SIG-M5 (cell line): ENCODE measurements at places on chromosomes 6 and 20.

DNA sequence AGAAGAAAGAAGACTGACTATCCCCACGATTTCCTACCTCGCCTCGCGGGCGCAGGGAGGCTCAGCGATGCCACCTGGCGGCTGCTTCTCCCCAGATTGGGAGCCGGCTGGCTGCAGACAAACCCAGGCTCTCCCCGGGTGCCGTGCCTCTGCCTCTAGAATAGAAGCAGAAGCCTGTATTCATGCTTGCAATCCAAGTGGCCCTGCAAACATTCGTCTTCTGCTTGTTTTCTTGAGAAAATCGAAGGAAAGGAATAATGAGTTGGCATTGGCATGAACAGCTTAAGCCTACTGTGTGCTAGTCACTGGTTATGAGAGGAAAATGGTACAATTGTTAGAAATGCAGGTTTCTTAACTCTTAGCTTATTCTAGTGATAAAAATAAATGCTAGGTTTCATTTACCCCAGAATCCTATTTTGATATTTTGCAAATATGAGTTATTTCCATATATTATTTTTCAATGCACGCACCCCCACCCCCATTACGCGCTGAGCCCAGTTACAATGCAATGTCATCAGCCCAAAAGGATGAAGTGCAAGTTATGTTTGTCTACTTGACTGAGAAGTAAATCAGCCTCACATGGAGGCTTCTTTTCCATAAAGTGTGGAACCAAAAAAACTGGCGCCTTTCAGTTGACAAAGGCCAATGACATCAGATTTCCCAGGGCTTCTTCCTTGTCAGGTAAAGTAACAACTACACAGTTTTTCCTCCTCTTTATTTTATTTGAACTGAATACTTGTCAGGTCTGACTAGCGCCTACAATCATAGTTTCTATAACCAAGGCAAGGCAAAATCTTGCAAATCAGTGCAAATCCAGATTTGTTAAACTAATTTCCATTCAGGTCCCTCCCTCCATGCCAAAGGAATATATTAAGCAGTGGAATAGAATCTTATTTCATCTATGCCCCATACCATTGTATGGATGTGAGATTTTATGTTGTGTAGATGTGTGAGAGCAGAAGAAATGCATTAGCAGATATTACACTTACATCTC is 3.9 kb upstream of the SOX4 start:
- no peak for DNase-seq

DNA sequence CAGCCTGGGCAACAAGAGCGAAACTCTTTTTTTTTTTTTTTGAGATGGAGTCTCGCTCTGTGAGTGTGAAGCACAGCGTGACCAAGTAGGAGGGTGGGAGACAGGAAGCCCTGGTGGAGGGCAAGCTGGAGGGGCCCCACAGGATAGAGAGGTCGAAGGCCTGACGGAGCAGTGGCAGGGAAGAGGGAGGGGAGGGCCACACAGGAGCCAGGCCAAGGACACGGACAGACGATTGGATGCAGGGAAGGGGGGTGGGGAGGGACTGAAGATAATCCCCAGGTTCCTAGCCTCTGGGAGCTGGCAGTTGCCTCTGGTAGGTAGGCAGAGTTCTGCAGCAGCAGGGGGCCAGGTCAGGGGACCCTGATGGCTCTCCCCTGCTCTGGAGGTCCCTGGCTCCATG is 10.8 kb upstream of the GUCA1A start:
- no peak for DNase-seq

- no peak for DNase-seq
Measured at GRCh38 chr20:7540923-7541322, 399.3 kb downstream of the HAO1 start.

DNA sequence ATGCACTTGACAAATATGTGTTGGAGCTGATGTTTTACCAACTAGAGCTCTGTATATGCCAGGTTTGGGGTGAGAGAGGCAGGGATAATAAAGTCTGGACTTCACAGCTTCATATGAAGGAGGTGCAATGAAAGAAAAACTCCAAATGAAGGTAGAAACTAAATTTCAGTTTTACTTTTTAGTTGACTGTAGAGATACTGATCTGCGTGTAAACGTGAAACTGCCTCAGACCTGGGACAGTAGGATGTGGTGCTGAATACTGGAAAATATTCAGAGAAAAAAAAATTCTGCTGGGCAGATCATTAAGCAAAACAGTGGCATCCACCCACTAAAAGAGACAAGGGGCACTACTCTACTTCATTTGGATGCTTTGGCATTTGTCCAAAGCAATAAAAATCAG is 94.5 kb downstream of the BACH2 start:
- DNase-seq: no peak

- no peak for DNase-seq
Measured at GRCh38 chr20:56299362-56299761, 50.8 kb downstream of the MC3R start.

DNA sequence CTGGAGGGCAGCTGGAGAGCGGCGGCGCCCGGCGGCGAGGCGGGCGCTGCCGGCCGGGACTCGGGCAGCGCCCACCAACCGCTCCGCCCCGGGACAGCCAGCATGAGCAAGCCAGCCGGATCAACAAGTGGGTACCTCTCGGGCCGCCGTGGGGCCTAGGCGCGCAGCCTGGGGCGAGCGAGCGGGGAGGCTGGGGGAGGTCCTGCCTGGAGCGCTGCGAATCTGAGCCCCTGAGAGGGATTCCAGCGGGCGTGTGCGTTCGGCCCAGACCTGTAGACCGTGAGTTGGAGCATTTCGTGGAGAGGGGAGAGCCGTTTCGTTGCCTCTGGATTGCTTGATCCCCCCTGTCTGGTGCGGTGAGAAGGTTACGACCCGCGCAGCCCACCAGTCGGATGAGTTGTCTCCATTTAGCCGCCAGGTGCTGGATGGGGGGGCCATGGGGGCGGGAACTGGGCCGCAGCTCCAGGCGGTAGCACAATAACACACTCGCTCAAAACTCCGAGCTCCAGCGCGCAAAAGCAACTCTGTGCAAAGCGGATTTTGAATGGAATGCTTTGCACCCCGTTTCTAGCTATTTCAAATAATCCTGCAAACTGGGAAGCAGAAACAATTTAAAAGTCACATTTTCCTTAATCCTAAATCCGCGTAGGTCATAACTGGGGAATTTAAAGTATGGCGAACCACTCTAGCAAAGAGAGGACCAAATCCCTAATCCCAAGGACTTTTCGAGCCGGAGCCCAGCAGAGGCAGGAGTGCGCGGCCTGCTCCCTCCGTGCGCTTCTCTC is 1.0 kb downstream of the NR2E1 start:
- DNase-seq: no peak

GRCh38 chr6:163588220-163588919 is 173.9 kb downstream of the QKI start:
- DNase-seq: no peak

- no peak for DNase-seq
Measured at GRCh38 chr6:166540631-166541331, 45.7 kb downstream of the RAMACL start.

DNA sequence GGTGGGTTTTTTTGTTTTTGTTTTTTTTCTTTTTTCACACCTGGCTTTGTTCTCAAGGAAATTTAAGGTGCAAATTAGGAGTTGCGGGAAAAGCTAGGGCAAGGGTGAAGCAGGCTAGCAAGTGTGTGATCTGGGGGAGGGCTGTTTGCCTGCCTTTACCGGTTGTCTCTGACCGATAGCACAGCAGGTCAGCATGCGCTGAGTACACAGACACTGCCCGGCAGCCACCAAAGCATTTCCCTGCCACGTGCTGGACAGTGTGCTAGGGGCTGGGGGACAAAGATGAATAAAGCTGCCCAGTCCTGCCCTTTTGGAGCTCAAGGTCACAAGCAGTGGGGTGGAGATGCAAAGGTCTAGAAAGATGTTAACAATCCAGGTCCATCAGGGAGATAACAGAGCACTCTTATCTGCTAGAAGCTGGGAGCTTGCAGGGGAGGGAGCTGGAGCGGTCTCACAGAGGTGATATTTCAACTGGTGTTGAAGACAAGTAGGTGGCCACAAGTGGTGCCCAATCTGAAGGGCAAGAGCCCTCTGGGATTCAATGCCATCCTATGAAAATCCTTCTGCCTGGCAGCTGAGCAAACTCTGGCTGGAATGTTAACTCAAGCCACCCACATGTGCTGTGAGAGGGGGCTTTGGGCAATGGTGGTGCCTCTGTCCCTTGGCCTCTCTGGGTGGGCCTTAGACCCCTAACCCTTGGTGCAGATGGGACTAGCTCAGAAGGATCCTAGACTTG is 24.5 kb downstream of the TTBK1 start:
- no peak for DNase-seq

GRCh38 chr6:140537211-140537610 is 1162.8 kb upstream of the CITED2 start:
- no peak for DNase-seq

DNA sequence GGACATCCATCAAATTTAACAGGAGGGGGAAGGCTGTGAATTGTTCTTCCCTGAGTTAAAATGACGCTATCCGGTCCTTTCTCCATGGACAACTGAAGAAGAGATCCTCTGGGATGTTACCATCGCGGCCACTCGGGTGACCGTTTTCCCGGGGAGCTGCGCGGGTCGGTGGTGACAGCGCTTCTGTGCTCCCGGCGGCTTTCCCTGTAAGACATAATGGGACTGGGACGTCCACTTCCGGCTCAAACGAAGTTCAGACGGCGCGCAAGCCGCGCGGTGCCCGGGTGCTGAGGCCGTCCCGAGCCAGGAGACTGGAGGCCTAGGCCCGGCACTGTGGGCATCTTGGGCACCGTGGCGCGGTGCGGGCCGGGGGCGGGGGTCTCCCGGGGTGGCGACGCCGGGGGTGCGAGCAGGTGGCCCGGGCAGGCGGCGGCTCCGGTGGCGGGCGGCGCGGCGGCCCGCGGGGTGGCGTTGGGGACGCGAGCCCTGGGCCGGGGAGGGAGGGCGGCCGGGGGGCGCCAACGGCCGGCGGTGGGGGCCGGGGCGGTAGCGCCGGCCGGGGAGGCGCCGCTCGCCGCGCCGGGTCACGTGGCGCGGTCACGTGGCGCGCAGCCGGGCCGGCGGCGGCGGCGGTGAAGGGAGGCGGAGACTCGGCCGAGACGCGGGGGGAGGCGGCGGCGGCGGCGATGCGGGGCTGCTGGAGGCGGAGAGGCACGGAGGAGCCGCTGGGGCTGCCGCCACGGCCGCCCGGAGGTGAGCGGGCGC is 63.6 kb downstream of the GTF2H5 start:
- DNase-seq: no peak

DNA sequence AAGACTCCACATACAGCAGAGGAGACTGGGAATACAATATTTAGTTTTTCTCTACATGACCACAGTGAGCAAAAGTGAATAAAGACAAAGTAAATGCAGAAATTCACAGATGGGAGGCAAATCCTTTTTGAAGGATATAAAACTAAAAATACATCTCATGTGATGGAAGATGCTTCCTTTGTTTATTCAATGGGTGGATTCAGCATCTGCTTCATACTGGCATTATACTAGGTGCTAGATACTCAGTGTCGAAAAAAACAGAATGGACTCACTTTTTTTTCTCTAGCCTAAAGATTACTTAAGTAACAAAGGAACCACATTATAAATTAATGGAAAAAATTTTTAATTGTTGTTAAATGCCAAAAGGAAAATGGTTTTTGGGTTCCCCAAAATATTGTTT is 216.2 kb downstream of the TRDN start:
- no peak for DNase-seq

DNA sequence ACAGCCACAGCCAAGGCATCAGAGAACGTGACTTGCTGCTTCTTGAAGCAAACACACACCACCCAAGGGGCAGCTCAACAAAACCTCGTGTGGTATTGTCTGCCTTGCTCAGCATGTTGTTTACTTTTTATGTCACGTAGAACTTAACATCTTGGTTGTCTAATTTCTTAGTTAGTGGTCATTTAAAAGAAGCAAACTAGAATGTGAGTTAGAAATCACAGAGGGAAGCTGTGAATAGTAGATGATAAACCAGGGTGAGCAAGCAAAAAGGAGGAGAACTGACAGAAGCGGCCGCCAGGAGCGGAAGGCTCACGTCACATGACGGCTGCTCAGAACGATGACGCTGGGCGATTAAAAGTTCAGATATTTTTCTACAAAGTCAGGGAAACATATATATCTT is 51.5 kb upstream of the KIF25 start:
- DNase-seq: no peak

- no peak for DNase-seq
Measured at GRCh38 chr6:143200167-143200770, 139.6 kb downstream of the AIG1 start.
